HEK293T (cell line): ENCODE measurements at places on chromosomes 1 and 21.
A peak's percentile ranks its signal among the peaks of the same experiment; 100 is the strongest.

DNA sequence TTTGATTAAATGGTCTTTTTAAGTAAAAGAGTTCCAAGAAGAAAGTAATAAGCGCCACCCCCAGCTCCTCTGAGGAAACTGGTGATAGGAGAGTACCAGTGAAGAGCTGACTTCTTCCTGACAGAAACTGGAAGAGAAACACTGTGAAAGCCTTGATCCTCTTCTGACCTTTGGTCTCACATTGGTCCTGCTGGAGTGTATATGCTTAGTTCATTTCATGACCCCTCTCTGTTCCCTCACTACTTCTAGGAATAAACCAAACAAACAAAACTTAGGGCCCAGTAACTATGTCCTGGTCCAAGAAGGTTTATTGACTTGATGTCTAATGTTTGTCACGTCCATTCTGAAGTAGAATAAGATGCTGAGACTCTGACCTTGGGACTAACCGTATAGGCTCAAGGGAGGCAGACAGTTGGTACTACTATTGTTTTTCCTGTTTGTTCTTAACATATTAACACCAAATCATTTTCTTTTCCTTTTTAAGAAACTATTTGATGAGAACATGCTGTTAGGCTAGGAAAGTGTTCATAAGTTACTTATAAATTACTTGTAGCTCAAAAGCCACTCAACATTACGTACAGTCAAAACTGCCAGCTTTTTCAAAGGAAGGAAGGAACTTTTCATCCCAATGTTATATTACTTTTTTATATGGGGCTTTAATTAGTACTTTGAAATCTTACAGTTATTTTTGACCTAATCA lies 57.9 kb downstream of the MIER1 start:
- no peak for DNase-seq

DNA sequence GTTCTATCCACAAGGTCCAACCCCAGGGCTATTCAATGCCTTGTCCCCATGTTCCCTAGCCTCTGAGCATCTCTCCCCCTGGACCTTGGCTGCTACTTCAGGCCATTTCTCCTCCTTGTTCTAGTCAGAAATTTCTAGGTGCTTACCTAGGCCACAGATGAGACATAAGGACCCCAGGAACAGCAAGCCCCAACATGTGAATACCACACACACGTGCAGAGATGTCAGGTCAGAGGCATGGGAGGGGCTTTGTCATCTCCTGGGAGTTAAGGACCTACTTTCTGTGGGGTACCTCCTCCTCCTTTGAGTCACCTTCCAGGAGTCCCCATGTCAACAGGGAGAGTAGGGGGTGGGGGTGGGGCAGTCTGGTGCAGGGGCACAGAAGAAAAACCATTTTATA lies 7.1 kb upstream of the RGS16 start:
- DNase-seq = no peak

- no peak for DNase-seq
Observed at GRCh38 chr1:227896710-227897655, 50.7 kb downstream of the WNT9A start.

- DNase-seq = peak; percentile 58
Observed at GRCh38 chr1:79497193-79497773, 490.8 kb upstream of the ADGRL4 start.

GRCh38 chr1:21254335-21254951 lies 35.8 kb downstream of the ECE1 start:
- no peak for DNase-seq

GRCh38 chr1:87336623-87337067 lies 8.0 kb downstream of the LMO4 start:
- no peak for DNase-seq

DNA sequence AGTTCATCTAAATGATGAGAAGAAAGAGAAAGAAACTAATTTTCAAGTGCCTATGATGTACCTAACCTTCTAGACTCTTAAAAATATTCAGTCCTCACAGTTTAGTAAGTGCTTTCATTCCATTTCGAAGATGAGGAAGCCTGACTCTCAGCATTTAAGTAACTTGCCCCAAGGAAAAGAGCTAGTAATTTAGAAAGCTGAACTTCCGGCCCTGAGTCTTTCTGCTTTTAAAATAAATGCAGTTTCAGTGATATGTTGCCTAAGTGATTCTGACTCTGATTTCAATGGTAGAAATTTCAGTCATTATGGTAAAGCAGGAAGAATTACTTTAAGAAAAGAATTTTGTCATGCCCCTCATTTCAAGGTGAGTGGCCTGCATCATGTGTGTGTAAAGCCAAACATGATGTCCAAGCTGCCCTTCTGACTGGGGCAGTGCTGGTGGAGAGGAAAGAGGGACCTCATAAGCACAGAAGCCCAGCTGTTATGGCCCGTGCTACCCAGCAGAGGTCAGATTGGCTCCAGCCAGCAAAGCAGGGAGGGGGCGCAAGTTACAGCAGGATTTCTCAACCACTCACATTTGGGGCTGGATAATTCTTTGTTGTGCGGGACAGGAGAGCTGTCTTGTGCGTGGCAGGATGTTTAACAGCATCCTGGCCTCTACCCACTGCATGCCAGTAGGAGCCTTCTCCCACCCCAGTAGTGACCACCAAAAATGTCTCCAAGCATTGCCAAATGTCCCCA lies 10.7 kb downstream of the ATP1A4 start:
- DNase-seq = peak; percentile 50

DNA sequence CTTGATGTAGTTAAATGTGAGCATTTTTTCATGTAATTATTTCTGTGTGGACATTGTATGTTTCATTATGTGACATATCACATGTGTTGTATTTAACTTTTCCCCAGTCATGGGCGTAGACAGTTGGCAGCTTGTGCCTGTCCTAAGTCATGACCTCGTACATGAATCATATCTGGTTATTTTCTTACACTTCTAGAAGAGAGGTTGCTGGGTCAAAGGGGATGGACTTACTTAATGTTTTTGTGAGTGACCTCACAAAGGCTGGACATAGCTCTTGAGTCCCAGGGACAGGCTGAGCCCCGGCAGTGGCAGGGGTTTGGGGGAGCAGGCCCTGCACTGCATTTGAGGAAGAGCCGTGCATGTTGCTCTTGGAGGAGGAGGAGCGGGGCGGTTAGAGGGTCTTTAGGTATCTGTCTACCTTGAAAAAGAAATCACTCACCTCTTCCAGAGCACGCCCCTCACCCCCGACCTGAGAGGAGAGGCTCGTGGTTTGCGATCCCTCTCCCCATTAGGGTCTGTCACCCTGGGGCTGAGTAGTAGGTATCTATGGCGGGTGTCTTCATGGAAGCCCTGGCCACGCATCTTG lies 16.4 kb downstream of the IFNGR2 start:
- no peak for DNase-seq

- peak; percentile 72 for DNase-seq
Observed at GRCh38 chr1:151458802-151459330, 428 bp downstream of the POGZ start.

GRCh38 chr21:44954281-44954771 lies 14.5 kb downstream of the SLX9 start:
- no peak for DNase-seq

- DNase-seq = no peak
Observed at GRCh38 chr1:77336729-77337128, 54.9 kb downstream of the AK5 start.

GRCh38 chr1:42173155-42173933 lies 8.8 kb upstream of the GUCA2A start:
- peak; percentile 80 for DNase-seq

GRCh38 chr1:150366416-150367296 lies 2.7 kb downstream of the RPRD2 start:
- DNase-seq = no peak

GRCh38 chr1:204659056-204659455 lies 26.5 kb downstream of the LRRN2 start:
- no peak for DNase-seq
